T-helper 9 cell (primary cell): ENCODE measurements at places on chromosomes 3 and 15.

DNA sequence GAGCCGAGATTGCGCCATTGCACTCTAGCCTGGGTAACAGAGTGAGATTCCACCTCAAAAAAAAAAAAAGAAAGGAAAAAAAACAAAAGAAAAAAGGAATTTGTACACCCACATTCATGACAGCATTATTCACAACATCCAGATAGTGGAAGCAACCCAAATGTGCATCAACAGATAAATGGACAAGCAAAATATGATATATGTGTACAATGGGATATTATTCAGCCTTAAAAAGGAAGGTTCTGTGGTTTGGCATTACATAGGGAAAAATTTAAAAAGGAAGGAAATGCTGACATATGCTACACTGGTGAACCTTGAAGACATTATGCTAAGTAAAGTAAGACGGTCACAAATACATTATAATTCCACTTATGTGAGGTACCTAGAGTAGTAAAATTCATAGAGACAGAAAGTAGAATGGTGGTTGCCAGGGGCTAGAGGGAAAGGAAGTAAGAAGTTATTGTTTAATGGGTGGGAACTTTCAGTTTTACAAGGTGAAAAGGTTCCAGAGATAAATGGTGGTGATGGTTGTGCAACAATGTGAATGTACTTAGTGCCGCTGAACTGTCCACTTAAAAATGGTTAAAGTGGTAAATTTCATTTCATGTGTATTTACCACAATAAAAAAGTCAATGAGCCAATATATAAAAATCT, 118.5 kb downstream of the MYLK start:
- DNase-seq = no peak

- no peak for DNase-seq
Measured at GRCh38 chr3:186320862-186321568, 41.0 kb downstream of the DGKG start.

GRCh38 chr3:33722191-33722590, 4.1 kb upstream of the CLASP2 start:
- no peak for DNase-seq

- no peak for DNase-seq
Measured at GRCh38 chr15:45180201-45180600, 7.6 kb downstream of the SHF start.

DNA sequence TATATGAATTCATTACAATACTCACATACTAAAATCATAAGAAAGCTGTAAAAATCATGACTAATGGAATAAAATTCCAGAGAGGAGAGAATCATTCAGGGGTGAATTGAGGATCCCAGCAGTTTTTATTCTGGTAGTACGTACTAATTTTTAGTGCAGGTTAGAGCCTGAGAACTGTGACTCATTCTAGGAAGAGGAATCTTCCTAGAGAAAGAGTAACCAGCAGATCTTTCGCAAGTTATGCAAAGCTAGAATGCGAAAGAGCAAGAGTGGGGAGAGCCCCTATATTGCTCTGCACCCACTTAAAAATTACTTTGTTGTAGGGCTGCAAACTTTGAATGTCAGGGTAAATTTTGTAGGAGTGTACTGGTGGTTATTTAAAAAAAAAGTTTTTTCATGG, 303.6 kb upstream of the ARPP21 start:
- DNase-seq = no peak

- DNase-seq = no peak
Measured at GRCh38 chr3:30306896-30307295, 299.5 kb upstream of the TGFBR2 start.

DNA sequence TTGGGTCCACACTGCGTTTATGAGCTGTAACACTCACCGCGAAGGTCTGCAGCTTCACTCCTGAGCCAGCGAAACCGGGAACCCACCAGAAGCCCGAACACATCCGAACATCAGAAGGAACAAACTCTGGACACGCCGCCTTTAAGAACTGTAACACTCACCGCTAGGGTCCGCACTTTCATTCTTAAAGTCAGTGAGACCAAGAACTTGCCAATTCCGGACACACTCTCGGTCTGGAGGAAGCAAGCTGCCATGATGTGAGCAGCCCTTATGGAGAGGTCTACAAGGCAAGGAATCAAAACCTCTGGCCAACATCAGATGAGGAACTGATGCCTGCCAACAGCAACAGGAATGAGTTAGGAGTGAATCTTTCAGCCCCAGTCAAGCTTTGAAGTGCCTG, 62.9 kb downstream of the SLC28A2 start:
- DNase-seq = no peak

DNA sequence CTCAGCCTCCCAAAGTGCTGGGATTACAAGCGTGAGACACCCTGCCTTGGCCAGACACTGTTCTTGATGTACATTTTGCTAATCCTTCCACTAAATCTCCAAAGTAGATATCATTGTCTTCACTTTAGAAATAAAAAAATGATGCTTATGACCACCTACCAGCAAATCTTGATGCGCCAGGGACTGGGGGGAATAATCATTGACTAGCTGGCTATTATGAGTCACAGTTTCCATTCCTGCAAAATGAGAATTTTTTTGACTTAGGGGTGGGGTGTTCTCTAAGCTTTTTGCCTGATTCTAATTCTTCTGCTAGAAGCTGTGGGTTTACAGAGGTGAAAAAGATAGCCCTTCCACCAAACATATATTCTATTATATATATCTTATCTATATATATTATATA, 17.1 kb upstream of the RFC4 start:
- no peak for DNase-seq

DNA sequence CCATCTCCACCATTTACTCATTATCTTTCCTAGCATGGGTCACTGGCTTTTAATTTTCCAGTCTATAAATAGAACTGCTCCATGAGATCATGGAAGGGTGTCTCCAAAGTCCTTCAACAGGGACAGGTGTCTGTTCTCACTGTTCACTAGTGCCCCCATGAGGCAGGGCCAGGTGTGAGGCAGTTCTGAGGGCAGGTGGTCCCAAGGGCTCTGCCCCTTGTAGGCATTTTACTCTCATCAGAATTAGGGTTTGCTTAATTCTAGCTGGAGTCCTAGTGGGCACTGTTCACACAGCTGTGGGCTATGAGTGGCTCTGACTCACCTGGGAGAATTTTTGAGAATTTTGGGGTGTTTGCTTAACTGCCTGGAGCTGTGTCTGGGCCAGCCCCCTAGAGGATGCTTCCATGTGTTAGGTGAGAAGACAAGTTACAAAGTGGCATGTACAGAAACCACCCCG, 248.0 kb upstream of the LYSMD4 start:
- DNase-seq = no peak

- no peak for DNase-seq
Measured at GRCh38 chr3:117079997-117080396, 370.4 kb downstream of the TUSC7 start.

DNA sequence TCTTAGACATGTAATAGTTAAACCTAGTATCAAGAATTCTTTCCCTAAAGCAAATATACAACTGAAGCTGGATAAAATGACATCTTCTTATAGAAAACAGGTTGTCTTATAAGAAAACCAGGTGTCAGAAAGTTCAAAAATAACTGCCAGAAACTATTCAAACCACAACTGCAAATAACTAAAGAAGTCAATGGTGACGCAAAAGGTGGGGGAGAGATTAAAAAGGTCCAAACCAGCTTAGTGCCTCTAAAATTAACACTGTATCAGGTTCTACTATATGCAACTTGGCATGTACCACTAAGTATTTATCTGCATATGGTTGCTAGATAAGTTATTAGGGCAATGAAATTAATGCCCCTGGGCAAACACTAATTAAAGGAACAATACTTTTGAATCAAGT, 136.8 kb downstream of the TBL1XR1 start:
- DNase-seq = no peak

DNA sequence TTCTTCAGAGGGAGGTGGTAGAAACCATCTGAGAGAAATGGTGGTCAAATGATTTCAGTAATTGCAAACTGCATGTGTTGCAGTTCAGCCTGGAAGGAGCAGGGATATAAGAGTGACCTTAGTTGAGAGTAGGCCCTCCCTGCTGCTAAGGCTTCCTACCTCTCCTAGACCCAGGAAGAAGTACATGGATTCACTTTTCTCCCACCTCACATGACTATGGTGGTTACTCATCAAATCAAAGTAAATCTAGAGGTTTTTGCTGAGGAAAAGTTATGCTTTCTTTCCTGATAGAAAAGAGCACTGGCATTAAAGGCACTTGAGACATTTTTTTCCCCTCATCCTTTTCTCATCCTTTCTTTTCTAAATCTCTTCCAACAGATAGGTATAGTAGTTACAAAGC, 43.2 kb upstream of the LEKR1 start:
- no peak for DNase-seq

DNA sequence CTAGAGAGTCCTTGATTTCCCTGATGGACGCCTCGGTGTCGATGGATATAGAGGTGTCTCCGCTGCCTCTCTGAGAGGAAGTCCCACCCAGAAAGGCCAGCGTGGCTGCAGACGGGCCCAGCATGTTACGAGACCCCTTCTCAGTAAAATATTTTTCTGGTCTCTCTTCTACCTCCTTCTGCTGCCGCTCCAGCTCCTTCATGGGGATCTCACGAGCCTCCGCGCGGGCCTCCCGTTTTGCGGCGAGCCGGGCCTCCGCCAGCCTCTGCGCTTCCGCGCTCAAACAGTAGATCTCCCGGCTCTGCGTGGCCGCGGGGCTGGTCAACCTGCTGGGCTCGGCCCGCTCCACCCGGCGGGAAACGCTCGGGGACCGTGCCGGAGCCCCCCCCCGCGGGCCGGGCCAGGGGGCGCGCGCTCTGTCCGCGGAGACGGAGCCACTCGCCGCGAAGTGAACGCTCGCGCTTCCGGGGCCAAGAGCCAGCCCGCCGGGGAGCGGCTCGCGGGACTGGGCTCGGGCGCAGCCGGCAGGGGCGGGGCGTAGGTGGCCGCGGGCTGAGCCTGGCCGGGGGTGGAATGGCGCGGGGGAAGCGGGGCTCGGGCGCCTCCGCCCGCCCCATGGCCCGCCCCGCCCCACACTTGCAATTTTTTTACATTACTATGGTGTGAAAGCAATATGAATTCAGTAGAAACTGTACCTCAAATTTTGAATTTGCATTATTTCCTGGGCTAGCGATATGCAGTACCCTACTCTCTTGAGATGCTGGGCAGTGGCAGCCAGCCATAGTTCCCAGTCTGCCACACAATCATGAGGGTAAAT, 10.2 kb upstream of the KCNMB3 start:
- peak; percentile 61 for DNase-seq

DNA sequence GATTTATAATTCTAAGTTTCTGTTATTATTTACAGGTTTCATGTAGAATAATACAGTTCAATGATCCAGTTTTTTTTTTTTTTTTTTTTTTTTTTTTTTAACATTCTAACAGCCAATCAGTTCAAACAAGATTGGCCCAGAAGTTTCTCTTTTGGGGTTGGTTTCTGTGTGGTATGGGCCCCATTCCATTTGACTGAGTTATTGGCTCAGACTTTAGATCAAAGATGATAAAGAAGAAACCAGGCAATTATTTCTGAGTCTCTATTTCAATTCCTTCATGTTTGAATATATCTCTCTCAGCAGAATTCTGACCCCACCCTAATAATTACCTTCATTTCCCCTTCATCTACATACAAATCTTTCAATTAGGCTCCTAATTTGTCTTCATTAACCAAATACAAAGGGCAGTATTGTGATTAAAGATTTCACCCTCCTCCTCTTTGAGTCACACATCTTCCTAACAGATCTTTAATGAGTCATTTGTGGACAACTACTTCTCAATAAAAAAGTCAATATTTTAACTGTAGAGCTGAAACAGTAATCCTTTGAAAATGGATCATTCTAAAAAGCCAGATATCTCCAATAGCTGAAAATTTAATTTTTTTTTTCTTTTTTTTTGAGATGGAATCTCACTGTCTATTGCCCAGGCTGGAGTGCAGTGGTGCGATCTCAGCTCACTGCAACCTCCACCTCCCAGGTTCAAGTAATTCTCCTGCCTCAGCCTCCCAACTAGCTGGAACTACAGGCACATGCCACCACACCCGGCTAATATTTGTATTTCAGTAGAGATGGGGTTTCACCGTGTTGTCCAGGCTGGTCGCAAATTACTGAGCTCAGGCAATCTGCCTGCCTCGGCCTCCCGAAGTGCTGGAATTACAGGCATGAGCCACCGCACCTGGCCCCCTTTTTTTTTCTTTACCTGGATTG, 878.8 kb downstream of the NAALADL2 start:
- no peak for DNase-seq

DNA sequence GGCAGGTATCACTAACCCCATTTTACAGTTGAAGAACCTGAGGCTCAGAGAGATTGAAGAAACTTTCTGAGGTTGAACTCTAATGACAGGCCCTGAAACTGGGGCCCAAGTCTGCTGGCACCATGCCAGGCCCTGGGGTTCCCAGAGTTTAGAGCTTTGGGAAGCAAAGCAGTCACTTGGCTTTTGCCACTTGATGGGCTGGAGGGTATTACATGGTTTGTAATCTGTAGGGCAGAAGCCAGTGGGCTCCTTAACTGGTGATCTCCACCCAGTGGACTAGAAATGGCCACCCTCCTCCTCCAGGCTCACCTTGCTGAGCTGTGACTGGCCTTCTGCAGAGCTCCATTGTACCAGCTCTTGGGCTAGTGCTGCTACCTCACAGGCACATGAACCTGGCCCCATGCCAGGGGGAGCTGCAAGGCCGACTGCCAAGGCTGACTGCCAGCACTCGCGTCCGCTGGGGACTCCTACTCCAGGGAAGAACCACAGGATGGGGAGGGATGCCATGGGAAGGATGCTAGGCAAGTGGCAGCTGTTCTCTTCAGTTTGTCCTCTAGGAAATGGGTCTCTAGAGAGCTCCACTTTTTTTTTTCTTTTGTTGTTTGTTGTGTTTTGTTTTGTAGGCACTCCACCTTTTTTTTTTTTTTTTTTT, 104.8 kb downstream of the ETFA start:
- no peak for DNase-seq

GRCh38 chr3:139721370-139721769, 43.6 kb upstream of the NMNAT3 start:
- no peak for DNase-seq

GRCh38 chr15:55555089-55555488, 33.1 kb downstream of the PYGO1 start:
- DNase-seq = no peak

GRCh38 chr3:65112751-65113300, 425.0 kb upstream of the ADAMTS9 start:
- DNase-seq = no peak

DNA sequence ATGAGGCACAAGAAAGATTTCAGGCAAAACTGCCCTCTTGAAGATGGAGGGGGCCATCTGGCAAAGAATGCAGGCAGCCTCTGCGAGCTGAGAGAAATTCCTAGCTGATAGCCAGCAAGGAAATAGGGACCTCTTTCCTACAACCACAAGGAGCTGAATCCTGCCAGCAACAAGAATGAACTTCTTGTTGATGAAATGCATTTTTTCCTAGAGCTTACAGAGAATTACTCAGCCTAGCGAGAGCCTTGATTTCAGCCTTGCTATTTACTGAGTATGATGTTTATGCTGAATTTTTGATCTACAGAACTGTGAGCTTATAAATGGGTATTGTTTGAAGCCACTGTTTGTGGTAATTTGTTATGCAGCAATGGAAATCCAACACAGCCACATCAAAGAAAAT, 148.5 kb upstream of the NAALADL2 start:
- DNase-seq = no peak

- no peak for DNase-seq
Measured at GRCh38 chr3:94317017-94317416, 254.2 kb downstream of the NSUN3 start.
